ENCODE measurements at places on chromosomes 4 and X. TPM values are rescaled to one million over a fixed set of nuclear protein-coding genes. Genes with fewer than 3 reads are reported as not detected.

The CXCR3 gene
- 55.4 TPM for total RNA-seq

The CSAG2 gene
- not detected for total RNA-seq

The RHOH gene
- 111 TPM for total RNA-seq

The MGST2 gene
- 22.4 TPM for total RNA-seq

The NSG1 gene
- total RNA-seq, result 0.18 TPM

The MGAT4D gene
- not detected for total RNA-seq

The DMP1 gene
- total RNA-seq, result not detected

The MUC7 gene
- not detected for total RNA-seq

The HAND2 gene
- not detected for total RNA-seq

The L1CAM gene
- total RNA-seq, result 1.7 TPM

The TKTL2 gene
- total RNA-seq, result not detected

DNA sequence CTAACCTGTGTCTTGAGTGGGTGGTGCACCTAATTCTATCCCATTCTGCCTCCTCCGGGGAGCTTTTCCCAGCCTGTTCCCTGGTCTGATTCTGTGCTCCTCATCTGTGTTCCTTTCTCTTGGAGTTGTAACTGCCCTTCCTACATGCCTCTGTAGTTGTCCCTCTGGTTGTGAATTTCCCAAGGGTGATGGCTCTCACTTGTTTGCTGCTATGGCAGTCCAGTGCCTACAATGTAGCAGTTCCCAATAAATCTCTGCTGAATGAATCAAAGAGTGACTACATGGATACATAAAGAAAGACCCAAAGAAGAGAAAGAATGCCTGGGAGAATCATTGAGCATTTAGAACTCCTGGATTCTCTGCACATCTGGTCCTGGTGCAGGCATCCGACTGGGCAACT lies 141.6 kb downstream of the HS3ST1 start:
- no peaks in the 10 kb centered on the region for H3K27me3 ChIP-seq
- H3K27ac ChIP-seq, result no peak overlapping the region
- H3K4me3 ChIP-seq, result no peak overlapping the region
- H3K4me1 ChIP-seq, result no peaks in the 10 kb centered on the region

DNA sequence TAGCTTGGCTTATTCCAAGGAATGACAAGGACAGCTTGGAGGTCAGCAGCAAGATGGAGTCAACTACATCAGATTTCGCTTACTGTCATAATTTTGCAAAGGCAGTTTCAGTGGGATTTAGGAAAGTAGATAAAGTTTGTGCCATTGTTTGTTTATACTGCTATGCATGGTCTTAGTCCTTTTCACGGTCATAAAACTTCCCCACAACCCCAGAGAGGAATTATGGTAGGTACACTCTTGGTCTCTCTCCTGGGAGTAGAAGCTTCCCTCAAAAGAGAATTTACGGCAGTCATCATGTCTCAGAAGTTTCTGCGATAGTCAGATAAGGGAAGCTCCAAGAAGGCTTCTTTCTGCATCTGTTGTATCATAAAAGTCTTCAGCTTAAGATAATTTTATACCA lies 27.9 kb upstream of the HERC6 start:
- H3K36me3 ChIP-seq, result peaks cover 3% of the 10 kb centered on the region
- H3K4me3 ChIP-seq, result no peak overlapping the region
- no peak overlapping the region for H3K27ac ChIP-seq
- DNase-seq, result no peak

GRCh38 chr4:17957688-17958087 lies 63.9 kb downstream of the LCORL start:
- no peak for DNase-seq
- H3K36me3 ChIP-seq, result peaks cover 2% of the 10 kb centered on the region
- no peaks in the 10 kb centered on the region for H3K27me3 ChIP-seq

GRCh38 chr4:2290488-2290887 lies 28.6 kb upstream of the MXD4 start:
- no peak for DNase-seq
- peaks cover 2% of the 10 kb centered on the region for H3K36me3 ChIP-seq
- H3K27me3 ChIP-seq, result peaks cover 19% of the 10 kb centered on the region

DNA sequence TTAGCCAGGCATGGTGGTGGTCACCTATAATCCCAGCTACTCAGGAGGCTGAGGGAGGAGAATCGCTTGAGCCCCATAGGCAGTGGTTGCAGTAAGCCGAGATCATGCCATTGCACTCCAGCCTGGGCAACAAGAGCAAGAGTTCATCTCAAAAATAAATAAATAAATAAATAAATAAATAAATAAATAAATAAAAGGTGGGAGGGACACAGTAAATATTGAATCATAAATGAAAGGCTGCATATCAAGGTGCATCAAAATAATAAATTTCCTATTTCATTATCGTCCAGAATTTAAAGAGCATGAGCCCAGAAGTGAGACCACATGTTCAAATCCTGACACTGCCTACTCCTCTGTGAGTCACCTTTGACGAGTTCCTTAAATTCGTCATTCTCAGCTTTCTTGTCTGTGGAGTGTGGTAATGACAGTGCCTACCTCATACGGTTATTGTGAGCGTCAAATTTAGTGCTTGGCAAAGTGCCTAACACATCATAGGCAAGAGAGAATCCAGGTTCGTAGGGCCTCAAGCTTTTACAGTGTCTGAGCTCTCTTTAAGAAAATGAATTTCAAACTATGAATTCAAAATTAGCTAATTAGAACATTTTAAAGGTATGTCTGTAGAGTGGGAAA lies 49.9 kb downstream of the IL15 start:
- no peaks in the 10 kb centered on the region for H3K36me3 ChIP-seq
- DNase-seq, result no peak
- no peak overlapping the region for H3K4me3 ChIP-seq
- H3K27ac ChIP-seq, result no peak overlapping the region
- H3K27me3 ChIP-seq, result no peaks in the 10 kb centered on the region
- H3K4me1 ChIP-seq, result no peaks in the 10 kb centered on the region

GRCh38 chr4:183729069-183729406 lies 69.9 kb downstream of the TRAPPC11 start:
- H3K36me3 ChIP-seq, result no peaks in the 10 kb centered on the region
- no peak overlapping the region for H3K27ac ChIP-seq
- H3K27me3 ChIP-seq, result peaks cover 11% of the 10 kb centered on the region
- H3K4me3 ChIP-seq, result no peak overlapping the region

DNA sequence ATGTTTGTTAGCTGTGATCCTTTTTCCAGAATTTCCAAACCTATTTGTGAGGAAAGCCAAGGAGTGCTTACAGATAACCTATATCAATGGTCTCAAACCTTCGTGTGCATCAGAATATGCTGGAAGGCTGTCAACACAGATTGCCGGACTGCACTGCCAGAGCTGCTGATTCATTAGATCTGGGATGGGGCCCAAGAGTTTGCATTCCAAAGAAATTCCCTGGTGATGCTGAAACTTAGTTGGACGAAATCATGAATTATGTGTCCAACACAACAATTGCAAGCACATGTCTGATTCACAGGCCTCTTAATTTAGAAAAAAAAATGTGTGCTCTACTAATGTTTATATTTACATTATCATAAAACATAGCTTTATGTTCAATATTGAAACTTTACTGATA lies 544.0 kb upstream of the AMOT start:
- no peaks in the 10 kb centered on the region for H3K27me3 ChIP-seq
- H3K27ac ChIP-seq, result no peak overlapping the region
- H3K4me1 ChIP-seq, result no peaks in the 10 kb centered on the region

- no peak for DNase-seq
- H3K27ac ChIP-seq, result no peak overlapping the region
- H3K4me3 ChIP-seq, result no peak overlapping the region
- no peaks in the 10 kb centered on the region for H3K27me3 ChIP-seq
Measured at GRCh38 chr4:85595796-85596559, 121.0 kb downstream of the ARHGAP24 start.

- no peak overlapping the region for H3K27ac ChIP-seq
- H3K4me1 ChIP-seq, result no peaks in the 10 kb centered on the region
- H3K4me3 ChIP-seq, result no peak overlapping the region
- no peak for DNase-seq
Measured at GRCh38 chrX:85941275-85941674, 106.1 kb downstream of the CHM start.

- no peak for DNase-seq
- no peaks in the 10 kb centered on the region for H3K36me3 ChIP-seq
- no peak overlapping the region for H3K4me3 ChIP-seq
- peaks cover 2% of the 10 kb centered on the region for H3K27me3 ChIP-seq
- no peak overlapping the region for H3K27ac ChIP-seq
Measured at GRCh38 chrX:11724122-11725017, 33.7 kb upstream of the MSL3 start.

GRCh38 chr4:137389911-137390520 lies 142.3 kb downstream of the PCDH18 start:
- H3K27ac ChIP-seq, result no peak overlapping the region
- no peak overlapping the region for H3K4me3 ChIP-seq
- no peaks in the 10 kb centered on the region for H3K36me3 ChIP-seq

DNA sequence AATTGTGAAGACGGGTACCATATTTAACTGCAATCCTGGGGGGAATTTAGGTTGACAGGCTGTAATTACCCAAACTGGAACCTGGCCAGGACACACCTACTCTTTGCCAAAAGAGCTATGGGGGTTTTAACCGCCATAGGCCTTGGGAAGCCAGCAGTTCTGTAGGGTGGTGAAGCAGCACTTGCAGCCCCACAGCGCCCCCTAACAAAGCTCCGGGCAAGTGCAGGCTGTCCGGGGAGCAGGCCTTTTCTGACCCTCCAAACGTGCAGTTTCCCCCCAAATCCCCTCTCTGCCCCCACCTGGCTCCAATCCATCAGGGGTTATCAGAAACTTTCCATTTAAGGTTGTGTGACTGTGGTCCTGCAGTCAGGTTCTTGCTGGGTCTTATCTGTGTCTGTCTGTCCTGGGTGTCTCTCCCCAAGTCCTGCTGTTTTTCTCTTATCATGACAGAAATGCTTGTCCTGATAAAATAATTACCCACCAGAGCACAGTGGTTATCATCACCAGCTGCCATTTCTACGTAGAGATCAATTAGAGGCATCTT lies 350.9 kb downstream of the MID1IP1 start:
- H3K4me1 ChIP-seq, result peaks cover 11% of the 10 kb centered on the region
- H3K36me3 ChIP-seq, result no peaks in the 10 kb centered on the region
- H3K27ac ChIP-seq, result no peak overlapping the region
- DNase-seq, result no peak

GRCh38 chr4:67201334-67201733 lies 344.0 kb downstream of the CENPC start:
- H3K36me3 ChIP-seq, result no peaks in the 10 kb centered on the region
- H3K27me3 ChIP-seq, result no peaks in the 10 kb centered on the region
- H3K4me1 ChIP-seq, result no peaks in the 10 kb centered on the region
- no peak overlapping the region for H3K27ac ChIP-seq
- no peak overlapping the region for H3K4me3 ChIP-seq
- no peak for DNase-seq

GRCh38 chr4:86286726-86287125 lies 73.1 kb downstream of the MAPK10 start:
- no peak overlapping the region for H3K27ac ChIP-seq
- no peak for DNase-seq
- H3K4me1 ChIP-seq, result no peaks in the 10 kb centered on the region
- H3K4me3 ChIP-seq, result no peak overlapping the region

- no peaks in the 10 kb centered on the region for H3K27me3 ChIP-seq
- H3K4me3 ChIP-seq, result no peak overlapping the region
- H3K27ac ChIP-seq, result no peak overlapping the region
- H3K36me3 ChIP-seq, result no peaks in the 10 kb centered on the region
- no peak for DNase-seq
- peaks cover 7% of the 10 kb centered on the region for H3K4me1 ChIP-seq
Measured at GRCh38 chr4:186624951-186625350, 69.6 kb upstream of the MTNR1A start.

DNA sequence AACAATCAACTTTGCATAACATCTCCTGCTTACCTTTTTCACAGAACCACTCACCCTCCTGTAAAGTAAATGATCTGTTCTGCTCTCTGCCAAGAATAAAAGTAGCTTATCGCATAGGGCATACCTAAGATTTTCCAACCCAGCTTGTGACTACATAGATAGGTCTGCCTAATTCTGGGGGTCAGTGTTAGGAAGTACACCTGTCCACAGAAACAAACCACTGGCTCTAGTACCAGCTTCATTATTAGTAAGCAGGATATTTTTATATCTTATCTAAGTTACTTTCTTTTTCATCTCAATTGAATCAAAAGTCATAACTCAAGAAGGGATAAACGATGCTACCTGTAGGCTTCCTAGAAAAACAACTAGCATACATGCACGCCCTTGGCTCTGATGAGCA lies 23.8 kb downstream of the CXCL1 start:
- H3K4me1 ChIP-seq, result no peaks in the 10 kb centered on the region
- no peaks in the 10 kb centered on the region for H3K36me3 ChIP-seq
- H3K27me3 ChIP-seq, result no peaks in the 10 kb centered on the region
- H3K4me3 ChIP-seq, result no peak overlapping the region
- no peak overlapping the region for H3K27ac ChIP-seq

- H3K36me3 ChIP-seq, result no peaks in the 10 kb centered on the region
- H3K27me3 ChIP-seq, result peaks cover 9% of the 10 kb centered on the region
- no peak overlapping the region for H3K27ac ChIP-seq
- H3K4me1 ChIP-seq, result no peaks in the 10 kb centered on the region
- no peak overlapping the region for H3K4me3 ChIP-seq
Measured at GRCh38 chr4:147049946-147050345, 104.3 kb upstream of the TTC29 start.

DNA sequence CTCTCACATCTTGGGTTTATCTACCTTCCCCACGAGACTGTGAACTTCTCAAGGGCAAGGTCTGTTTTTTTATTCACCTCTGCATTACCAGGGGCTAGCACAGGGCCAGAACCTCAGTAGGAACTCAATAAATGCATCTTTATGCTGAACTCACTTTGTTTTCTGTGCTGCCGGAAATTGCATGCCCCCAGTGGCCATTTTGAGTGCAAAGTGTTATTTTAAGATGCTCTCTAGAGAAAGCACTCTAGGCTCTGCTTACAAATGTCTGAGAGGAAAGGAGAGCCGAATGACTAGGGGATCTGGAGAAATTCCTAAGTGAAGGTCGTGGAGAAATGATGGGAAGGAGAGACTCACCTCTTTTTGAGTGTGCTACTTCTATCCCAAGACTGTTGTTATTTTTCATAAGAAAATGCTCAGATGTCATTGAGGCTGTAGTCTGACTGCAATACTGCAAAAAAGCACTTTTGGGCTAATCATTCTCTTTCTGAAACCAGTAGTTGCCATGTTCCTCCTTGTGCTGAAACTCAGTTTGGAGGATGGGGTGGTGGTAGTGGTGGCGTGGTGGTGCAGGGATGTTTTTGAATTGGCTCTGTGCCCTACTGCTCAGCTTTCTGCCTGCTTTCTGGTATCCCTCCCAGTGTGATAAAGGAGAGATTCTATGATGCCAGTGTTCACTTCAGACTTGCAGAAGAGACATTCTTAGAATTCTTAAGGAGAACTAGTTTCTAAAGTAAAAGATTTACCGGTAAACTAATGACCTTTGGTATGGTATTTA lies 41.3 kb downstream of the DOCK11 start:
- peak overlapping the region; percentile 72 for H3K4me3 ChIP-seq
- peak overlapping the region; percentile 94 for H3K27ac ChIP-seq
- H3K27me3 ChIP-seq, result no peaks in the 10 kb centered on the region
- DNase-seq, result peak; percentile 9

GRCh38 chrX:1323315-1323714 lies 13.3 kb upstream of the IL3RA start:
- H3K4me1 ChIP-seq, result peaks cover 12% of the 10 kb centered on the region
- no peak overlapping the region for H3K4me3 ChIP-seq
- H3K36me3 ChIP-seq, result no peaks in the 10 kb centered on the region
- H3K27me3 ChIP-seq, result peaks cover 5% of the 10 kb centered on the region

- no peaks in the 10 kb centered on the region for H3K36me3 ChIP-seq
- H3K4me1 ChIP-seq, result no peaks in the 10 kb centered on the region
- H3K4me3 ChIP-seq, result no peak overlapping the region
- DNase-seq, result no peak
Measured at GRCh38 chr4:106717091-106717490, 319.0 kb downstream of the DKK2 start.

All from activated T-helper 1 cell treated with anti-CD3 and anti-CD28 coated beads, Interleukin-12 subunit alpha, Interleukin-12 subunit beta, Interleukin-2, Interleukin-4 antibody, amounts not matched to agents 30 ng/mL and 10 ng/mL and 1 ng/mL, durations not matched to agents 14 hours and 24 hours and 36 hours (primary cell).